MV-4-11 (cell line): ENCODE measurements at places on chromosomes 7 and 10.

DNA sequence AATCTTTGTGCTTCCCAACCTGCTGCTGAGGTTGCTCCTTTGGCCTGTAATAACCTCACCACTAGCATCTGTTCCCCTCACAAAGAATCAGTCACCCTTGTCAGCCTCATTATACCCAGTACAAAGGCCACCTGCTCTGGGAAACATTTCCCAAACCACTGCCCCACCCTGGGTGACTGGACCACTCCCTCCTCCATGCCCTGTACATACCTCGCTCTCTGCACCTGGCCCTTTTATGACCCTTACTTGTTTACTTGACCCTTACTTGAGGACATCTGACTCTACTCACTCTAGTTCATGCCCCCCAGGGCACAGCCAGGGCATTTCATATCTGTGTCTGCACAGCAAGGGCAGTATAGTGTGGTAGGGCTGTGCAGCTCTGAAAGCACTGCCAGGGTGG, 21.4 kb upstream of the AOC1 start:
- no peak for DNase-seq

DNA sequence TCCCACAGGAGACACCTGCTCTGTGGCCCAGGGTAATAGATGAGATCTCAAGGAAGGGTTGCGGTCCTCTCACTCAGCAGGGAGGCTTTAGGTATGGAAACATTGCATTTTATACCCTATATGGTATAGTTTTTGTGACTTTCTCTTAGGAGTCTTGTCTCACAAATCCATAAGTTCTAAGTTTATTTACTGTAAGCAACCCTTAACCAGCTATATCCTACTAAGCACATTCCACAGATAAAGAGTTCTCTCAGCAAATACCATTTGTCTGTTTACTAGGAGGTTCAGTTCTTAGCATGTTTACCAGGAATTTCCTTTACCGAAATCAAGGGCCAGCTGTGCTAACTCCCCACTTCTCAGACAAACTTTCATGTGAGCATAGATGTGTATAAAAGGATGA, 66.9 kb downstream of the ANLN start:
- DNase-seq = no peak

- no peak for DNase-seq
Measured at GRCh38 chr10:54530299-54530698, 270.7 kb downstream of the PCDH15 start.

- DNase-seq = peak; percentile 13
Measured at GRCh38 chr10:18222866-18223265, 82.6 kb downstream of the CACNB2 start.

- DNase-seq = no peak
Measured at GRCh38 chr10:8581521-8582225, 527.2 kb downstream of the GATA3 start.

DNA sequence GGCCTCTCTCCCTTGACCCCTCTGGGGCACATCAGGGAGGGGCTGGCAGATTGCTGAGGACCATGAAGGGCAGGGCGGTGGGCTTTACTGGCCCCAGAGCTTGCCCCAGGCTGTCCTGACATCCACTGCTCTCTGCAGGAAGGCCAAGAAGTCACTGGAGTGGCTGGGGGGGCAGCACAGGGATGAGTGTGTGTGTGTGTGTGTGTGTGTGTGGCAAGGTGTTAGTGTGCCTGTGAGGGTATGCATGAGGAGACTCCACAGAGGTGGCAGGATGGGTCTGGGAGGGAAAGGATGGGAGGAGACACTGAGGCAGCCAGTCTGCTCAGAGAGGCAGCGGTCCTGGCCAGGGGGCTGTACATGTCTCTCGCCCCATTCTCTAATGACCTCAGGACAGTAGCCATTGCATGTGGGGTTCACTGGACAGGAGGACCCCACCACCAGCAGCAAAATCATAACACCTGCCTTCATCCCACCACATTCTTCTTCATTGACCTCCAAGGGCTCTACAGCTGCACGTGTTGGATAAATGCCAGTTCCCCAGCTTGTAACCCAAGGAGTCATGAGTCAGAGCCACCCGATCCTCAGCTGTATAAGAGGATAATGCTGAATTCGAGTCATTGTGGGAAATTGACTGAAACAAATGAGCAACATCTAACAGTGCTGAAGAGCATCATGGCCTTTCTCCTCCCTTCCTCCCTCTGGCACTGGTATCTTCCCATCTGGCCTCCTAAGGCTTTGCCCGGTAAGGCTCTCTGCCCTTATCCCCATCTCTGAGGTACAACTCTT, 720.5 kb downstream of the GRID1 start:
- no peak for DNase-seq

GRCh38 chr7:128743112-128743772, 4.1 kb downstream of the CALU start:
- peak; percentile 4 for DNase-seq

GRCh38 chr7:22255342-22255741, 101.6 kb downstream of the RAPGEF5 start:
- no peak for DNase-seq

DNA sequence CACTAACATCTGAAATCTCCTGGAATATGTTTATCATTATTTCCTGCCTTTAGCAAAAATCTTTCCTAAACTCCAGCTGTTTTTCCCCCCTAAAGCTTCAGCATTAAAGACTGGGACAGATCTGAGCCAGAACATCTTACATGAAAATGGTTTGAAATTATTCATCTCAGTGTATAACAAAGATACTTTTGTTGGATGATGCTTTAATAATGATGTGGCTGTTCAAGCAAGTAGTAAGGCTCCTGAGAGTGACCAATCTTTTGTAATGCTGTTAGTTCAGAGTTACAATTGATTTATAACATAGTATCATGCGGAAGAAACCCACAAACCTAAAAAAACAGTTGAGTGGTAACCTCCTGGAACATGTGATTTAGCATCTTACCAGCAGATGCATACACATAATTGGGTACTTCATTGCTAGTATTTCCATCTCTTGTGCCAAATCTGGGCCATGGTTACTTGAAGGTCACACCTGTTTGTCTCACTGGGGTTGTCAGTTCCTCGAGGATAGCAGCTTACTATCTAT, 1.5 kb downstream of the BZW2 start:
- no peak for DNase-seq
